BE2C (cell line): ENCODE measurements at places on chromosomes 4 and X.

GRCh38 chrX:57406149-57406548 is 119.6 kb downstream of the FAAH2 start:
- DNase-seq, result no peak

- DNase-seq, result peak; percentile 11
Measured at GRCh38 chr4:130850019-130850524, 1754.1 kb downstream of the C4orf33 start.

DNA sequence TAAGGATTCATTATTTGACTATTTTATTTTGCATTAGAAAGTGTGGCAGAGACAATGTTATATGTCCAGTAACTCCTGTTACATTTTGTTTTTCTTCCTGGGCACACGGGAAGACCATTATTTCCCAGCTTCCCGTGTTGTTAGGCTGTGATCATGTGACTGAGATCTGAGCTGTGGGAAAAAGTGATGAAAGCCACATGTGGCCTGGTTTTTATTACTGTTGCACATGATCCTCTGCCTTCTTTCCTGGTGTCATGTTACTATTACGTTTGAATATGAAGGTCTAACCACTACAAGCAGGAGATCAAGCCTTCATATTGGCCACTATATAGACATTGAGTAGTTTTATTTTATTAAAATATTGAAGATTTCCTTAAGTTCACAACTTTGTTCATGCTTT is 28.2 kb upstream of the MID1 start:
- DNase-seq, result no peak

- no peak for DNase-seq
Measured at GRCh38 chr4:172404676-172405075, 591.5 kb downstream of the GALNTL6 start.

GRCh38 chr4:122702939-122703338 is 29.6 kb upstream of the BBS12 start:
- no peak for DNase-seq

DNA sequence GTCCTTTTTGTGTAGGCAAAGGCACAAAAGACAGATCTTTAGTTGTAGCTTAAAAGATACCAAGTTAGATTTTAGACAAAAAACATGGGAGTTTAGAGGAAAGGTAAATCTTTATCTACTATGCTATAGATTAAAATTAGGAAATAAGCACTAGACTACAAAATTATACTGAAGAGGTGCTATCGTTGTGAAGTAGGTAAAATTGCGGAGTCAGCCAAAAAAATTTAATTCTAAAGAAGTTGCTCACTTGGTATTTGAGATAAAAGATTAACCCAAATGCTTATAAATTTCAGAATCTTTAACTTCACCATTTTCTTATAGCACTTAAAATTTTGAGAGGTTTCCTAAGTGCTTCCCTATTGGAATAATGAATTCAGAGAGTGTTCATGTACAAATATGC is 604.1 kb downstream of the GRXCR1 start:
- no peak for DNase-seq

- DNase-seq, result no peak
Measured at GRCh38 chr4:114601304-114602052, 2.9 kb downstream of the UGT8 start.

- DNase-seq, result no peak
Measured at GRCh38 chr4:72817012-72817411, 248.0 kb upstream of the ADAMTS3 start.

- DNase-seq, result no peak
Measured at GRCh38 chr4:3334316-3334715, 41.5 kb downstream of the RGS12 start.

- DNase-seq, result no peak
Measured at GRCh38 chr4:127335732-127336131, 297.0 kb upstream of the INTU start.

GRCh38 chrX:137848266-137848905 is 282.5 kb downstream of the ZIC3 start:
- no peak for DNase-seq

DNA sequence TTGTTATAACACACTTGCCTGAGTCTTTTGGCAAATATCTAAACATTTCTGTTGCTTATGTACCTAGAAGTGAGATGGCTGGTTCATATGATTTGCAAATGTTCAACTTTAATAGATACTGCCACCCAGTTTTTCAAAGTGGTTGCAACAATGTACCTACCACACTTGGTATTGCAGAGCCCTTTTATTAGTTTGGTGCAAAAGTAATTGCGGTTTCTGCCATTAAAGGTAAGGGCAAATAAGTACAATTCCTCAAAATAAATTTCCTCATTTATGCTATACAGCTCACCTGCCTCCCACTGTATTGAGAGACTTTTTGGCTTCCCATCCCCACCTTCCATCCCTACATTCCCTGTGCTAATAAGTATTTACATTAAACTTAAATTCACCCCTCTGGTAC is 47.7 kb upstream of the COL25A1 start:
- no peak for DNase-seq

DNA sequence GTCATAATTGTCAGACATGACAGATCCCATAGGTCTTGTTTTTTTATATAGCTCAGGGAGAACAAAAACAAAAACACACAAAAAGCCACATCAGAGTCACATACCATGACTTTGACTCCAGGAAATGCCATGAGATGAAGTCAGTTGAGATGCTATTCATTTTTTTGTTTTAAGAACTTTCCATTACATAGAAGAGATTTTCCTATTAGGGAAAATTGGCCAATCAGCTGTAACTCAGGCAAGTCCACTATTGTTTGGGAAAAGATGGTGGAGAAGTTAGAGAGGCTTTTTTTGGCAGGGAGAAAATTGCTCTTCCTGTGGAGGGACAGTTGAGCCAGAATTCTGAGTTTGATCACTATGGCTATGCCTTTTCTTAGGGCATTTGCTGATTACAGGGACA is 72.6 kb downstream of the SMARCA5 start:
- no peak for DNase-seq

DNA sequence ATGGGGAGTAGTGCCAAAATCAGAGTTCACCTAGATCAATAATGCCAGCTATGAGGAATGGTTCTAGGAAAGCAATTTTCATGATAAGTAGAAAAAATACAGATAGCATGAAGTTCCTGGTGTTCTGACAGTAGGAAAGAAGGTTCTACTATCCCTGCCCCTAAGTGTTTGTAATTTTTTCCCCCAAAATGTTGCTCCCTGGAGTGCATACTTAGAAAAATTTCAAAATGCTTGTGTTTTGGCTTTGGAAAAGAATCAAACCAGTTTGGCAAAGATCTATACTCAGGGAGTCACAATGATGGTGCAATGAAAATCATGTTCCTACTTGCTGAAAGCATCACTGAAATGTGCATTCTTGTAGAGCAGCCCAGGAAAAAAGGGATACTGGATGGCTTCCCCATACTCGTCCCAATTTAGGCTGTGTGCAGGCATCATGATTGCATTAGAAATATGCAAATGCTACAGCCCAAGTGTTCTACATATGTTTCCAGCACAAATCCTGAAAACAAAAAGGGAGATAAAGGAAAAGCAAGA is 74.7 kb downstream of the LPAR4 start:
- no peak for DNase-seq

DNA sequence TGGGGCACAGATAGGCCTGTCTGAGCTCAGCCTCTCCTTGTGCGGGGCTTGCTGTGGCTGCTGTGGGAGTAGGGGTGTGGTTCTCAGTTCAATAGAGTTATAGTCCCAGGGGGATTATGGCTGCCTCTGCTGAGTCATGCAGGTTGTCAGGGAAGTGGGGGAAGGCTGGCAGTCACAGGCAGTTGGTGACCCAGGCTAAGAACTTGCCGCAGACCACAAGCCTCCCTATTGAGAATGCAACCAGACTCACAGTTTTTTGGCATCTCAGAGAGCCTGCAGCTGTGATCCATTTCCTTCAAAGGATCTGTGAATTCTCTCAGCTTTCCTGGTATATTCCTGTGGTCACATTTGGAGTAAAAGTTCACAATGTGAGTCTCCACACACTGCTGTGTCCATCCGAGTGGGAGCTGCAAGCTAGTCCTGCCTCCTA is 364.9 kb downstream of the ZNF674 start:
- DNase-seq, result peak; percentile 6

DNA sequence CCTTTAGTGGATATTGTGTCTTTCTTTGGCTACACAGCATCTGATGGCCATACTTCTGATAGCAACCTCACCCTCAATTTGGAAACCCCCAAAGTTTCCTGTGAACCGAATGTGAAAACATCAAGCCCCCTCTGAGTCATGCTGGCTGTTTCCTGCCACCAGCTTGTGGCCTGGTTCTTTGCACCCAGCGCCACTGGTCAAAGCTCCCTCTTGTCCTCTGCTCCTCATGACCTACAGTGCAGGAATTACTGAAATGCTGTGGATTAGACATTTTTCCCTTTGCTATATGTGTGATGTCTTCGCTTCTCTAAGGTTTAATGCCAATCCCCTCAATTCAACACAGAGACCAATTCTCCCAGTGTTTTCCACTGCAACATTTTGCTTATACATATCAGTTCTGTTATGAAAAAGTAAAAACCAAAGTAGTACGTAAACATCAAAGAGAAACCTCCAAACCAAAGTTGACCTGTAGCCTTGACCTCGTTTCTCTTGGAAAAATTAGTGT is 224.0 kb upstream of the TENM3 start:
- DNase-seq, result no peak

GRCh38 chr4:15489551-15489950 is 19.9 kb downstream of the CC2D2A start:
- no peak for DNase-seq

DNA sequence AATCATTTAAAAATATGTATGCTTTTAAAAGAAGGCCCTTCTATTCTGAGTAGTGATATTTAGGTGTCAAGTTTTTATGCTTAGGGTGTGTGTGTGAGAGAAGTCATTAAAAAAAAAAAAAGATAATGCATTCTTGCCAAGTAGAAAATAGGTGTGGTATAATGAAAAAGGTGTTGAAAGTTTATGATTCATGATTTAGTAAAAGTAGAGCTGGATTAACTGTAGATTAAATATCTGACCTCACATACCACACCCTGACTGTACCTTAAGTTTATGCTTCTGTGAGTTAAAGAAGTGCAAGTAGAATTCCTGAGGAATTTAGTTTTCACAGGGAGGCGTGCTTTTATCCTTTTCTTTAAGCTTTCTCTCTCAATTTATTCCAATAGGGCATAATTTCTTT is 71.1 kb downstream of the BMPR1B start:
- DNase-seq, result no peak

DNA sequence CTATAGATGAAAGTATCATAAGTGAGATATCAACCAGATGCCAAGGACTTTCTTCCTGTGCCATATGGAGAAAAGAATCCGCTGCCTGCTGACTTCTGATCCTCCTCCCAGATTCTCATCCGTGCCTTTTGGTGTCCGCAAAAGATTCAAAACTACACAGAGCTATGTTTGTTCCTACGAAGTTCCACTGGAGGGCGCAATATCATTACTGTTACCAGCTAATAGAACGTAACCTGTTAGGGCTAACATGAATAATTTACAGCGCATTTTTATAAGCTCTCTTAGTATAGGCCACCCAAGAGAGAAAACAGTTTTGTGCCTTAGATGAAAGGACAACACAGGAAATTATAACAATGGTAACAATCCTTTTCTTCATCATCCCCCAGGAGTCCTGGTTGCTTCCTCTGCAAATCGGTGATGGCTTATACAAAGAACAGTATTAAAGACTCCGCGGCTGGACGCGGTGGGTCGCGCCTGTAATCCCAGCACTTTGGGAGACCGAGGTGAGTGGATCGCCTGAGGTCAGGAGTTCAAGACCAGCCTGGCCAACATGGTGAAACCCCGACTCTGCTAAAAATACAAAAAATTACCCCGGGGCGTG is 22.8 kb upstream of the CENPVL3 start:
- peak; percentile 28 for DNase-seq

GRCh38 chr4:42352049-42352448 is 45.2 kb upstream of the SHISA3 start:
- DNase-seq, result no peak

- DNase-seq, result no peak
Measured at GRCh38 chrX:25023908-25024307, 8.1 kb upstream of the ARX start.

- no peak for DNase-seq
Measured at GRCh38 chrX:67288156-67288555, 255.7 kb upstream of the AR start.

GRCh38 chrX:121854614-121854911 is 807.2 kb downstream of the GLUD2 start:
- no peak for DNase-seq

DNA sequence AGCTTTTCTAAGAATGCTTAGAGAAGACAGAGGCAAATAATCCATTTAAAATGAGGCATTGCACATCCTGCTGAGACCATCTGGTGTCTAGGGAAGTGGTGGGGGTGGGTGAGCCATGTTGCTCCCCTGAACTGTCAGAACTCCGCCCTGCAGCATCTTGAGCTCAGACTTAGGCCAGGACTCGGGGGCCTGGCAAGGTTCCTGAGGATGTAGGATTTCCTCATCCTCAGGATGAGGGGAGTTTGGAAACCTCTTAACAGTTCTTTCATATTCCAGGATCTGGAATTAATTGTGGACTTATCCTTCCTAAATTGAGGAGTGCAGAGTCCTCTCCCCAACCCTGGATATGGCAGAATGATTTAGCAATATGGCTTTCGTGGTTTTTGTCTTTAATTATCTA is 6.6 kb downstream of the TLL1 start:
- no peak for DNase-seq

GRCh38 chr4:39620551-39621313 is 17.9 kb downstream of the SMIM14 start:
- no peak for DNase-seq

GRCh38 chr4:153151535-153152455 is 52.4 kb upstream of the TRIM2 start:
- peak; percentile 85 for DNase-seq

GRCh38 chr4:97498875-97499274 is 644.4 kb downstream of the STPG2 start:
- no peak for DNase-seq

DNA sequence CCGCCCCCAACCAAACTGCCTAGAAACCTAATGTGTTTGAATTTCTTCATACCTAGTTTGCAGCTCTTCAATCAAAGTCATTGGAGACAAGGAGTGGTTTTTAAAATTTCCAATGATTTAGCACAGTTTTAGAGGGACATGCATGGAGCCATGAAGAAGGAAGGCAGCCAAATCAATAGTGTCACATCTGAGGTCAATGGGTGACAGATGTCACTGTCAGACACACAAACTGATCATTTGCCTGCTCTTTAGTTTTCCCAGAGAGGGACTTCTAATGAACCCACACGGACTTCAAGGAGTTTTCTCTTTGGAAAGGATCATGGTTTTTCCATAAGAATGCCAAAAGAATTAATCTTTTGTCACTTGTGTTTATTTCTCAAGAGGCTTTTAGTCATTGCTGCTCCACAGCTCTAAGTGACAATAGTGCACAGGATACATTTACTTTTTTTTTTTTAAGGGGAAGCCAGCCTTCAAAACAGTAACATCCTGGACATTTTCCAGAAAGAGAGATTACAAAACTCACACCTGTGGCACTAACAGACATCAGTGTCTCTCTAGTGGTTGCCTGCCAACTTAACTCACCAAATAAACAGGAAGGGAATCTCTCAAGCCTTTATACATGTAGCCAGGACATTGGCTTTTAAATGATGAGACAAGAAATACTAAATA is 251.1 kb upstream of the DIAPH2 start:
- no peak for DNase-seq

DNA sequence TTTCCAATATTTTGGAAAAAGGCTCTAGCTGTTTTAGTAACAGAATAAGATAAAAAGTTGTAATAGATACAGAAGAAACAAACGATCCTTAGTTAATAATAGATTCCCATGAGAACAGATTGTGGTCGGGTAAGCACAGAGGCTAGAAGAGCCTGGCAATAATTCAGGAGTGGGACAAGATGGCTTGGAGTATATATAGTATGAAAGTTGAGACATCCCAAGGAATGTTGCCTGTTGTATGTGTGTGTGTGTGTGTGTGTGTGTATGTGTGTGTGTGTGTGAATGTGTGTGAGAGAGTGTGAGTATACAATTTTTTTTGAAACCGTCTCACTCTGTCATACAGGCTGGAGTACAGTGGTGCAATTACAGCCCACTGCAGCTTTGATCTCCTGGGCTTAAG is 150.7 kb downstream of the PDGFC start:
- no peak for DNase-seq
